ENCODE measurements at places on chromosomes 2 and 18.

GRCh38 chr2:34705551-34706247 lies 1106.6 kb upstream of the FAM98A start:
- no peak for DNase-seq

GRCh38 chr2:16767789-16768476 lies 102.3 kb upstream of the CYRIA start:
- DNase-seq = no peak

DNA sequence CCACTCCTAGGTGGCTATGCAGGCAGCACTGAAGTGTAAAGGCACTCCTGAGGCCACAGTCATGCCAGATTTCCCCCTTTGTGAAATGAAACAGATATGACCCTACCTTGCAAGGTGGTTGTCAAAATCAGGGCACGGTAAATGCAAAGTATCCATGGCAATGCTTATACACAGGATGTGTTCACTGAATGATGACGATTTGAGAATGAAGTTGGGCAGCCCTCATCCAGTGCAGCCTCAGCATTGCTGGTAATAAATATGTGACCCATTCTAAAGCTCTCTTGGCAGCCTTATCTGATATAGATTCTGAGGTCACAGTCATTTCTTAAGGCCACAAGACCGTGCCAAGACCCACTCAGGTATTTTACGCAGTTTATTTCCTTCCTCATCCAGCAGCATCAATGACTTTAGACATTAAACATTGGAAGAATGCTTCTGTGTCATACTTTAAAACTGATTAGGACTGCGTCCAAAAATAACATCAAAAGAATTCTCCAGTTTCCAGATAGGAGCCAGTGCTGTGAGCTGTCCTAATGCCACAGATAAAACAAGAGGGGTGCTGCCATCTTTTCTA lies 125.5 kb upstream of the SERTAD2 start:
- no peak for DNase-seq

DNA sequence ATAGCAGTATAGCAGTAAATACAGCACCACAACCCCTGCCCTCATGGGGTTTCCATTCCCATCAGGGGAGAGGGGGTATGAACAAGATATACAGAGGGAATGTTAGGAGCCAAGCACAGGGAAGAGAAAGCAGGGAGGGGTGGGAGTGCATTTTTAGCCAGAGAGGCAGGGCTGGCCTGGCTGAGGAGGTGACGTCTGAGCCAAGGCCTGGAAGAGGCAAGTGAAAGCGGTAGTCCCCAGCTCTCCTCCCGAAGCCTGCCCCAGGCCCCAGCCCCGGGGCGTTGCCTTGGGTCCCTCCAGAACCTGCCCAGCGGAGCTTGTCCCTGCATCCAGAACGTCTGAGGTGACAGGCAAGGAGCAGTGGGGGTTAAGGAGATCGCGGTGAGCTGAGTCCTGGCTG lies 45.1 kb upstream of the FOSL2 start:
- DNase-seq = no peak

DNA sequence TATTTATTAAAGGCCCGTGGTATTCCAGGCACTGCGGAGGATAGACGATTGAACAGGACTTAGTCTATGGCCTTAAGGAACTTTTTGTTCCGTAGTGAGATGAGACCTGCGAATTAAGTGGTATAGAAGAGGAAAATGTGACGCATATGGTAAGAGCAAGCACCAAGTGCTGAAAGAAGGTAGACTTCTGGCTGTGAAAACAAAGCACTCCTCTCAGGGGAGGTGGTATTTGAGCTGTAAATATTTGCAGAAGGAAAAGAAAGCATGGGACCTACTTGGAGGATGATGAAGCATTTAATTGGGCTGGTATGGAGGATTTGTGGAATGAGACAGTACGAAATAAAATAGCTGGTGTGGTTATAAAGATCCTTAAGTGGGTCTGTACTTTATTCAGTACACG lies 62.5 kb downstream of the GPR39 start:
- no peak for DNase-seq

DNA sequence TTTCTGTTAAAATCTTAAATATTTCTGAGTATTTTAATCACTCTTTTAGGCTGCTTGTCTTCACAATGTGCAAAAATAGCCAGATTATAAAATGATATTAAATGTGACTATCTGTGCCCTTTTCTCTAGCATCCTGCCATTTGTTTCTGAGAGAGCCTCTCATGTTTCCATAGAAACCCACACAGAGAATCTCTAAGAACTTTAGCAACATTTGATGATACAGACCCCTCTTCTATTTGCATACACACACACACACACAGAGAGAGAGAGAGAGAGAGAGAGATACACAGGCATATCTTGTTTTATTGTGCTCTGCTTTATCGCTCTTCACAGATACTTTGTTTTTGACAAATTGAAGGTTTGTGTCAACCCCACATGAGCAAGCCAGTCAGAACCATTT lies 134.5 kb upstream of the DDX18 start:
- DNase-seq = no peak

GRCh38 chr2:177078416-177078815 lies 134.2 kb upstream of the HNRNPA3 start:
- no peak for DNase-seq

DNA sequence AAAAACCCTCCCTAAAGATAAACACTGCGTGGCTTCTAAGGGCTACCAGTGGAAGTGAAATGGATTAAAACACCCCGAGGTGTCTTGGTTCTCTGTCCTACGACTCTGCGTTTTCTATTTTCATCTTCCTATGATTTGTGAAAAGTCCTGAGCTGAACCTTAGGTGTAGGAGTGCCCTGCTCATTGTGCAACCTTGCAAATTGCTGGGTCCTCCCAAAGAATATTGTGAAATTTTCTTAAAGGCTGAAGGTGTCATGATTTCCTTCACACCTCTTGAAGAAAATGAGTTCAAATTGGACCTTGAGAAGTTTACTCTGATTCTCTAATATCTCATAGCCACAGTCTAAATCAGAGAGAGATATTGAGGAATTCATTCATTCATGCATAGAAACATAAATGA lies 1.8 kb upstream of the SLC19A3 start:
- DNase-seq = no peak

- no peak for DNase-seq
Measured at GRCh38 chr2:64177315-64177714, 33.1 kb upstream of the PELI1 start.

GRCh38 chr2:6524691-6525474 lies 340.8 kb downstream of the CMPK2 start:
- no peak for DNase-seq

DNA sequence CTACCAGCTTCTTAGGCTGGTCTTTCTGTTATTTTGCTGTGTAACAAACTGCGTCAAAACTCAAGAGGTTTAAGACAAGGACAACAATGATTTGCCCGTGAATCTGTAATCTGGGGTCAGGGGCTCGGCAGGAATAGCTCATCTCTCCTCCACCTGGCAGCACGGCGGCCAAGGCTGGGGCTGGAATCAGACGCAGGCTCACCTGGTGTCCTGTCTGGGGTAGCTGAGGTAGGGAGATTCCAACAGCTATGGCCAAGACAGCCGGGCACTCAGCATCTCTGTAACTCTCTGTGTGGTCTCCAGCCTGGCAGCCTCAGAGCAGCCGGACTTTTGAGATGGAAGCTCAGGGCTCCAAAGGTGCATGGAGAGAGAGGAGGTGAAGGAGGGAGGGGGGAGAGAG lies 42.3 kb downstream of the DNER start:
- no peak for DNase-seq

DNA sequence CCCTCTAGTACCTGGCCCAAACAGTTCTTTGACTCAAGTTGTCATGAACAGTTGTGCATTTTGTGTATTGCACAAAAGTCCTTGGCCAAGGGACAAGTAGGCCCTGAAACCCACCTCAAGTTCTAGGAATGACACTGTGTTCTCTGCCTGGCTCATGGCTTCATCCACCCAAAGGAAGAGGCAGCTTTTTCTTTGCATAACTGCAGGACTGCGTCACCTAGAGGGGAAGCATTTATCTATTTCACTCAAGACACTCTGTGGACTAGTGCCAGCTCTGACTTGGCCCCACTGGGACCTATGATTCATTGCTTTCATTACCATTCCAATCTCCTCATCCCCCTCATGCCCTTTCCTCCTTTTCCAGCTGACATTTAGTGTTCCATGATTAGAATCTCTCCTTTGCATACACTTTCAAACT lies 119.3 kb upstream of the SIX2 start:
- no peak for DNase-seq

DNA sequence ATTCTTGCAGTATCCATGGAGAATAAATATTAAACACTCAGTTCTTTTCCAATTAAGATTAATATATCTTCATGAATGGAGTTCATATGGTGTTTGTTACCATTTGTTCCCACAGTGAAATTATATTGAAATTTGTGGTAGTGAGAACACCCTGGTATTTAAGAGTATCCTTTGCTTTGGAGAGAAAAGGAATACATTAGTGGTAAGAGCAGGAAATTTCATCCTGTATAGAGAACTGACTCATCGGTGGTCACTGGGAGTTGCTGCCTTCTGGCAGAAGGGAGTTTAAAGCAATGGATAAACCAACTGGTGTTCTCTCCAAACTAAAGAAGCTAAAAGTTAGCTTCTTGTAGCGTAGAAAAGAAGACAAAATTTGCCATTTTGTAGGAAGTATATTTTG lies 107.3 kb downstream of the MYO1B start:
- DNase-seq = no peak

DNA sequence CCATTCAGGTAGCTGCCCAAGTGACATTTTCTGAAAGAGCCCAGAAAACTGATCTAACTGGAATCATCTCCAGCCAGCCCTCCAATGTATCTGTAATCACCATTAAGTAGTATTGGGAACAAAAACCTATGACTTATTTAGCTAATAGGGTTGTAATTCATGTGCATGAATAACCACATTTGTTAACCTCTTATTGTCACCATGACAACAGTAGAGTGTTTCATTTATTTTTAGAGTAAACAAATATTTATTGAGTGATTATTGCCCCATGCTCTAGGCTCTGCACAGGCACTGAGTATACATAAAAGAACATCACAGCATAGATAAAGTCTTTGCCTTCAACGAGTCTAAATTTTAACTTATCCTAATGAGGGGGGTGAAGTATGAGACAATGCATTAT lies 265.4 kb upstream of the UBE2E3 start:
- DNase-seq = peak; percentile 11

GRCh38 chr2:221929259-221929658 lies 357.2 kb upstream of the EPHA4 start:
- no peak for DNase-seq

DNA sequence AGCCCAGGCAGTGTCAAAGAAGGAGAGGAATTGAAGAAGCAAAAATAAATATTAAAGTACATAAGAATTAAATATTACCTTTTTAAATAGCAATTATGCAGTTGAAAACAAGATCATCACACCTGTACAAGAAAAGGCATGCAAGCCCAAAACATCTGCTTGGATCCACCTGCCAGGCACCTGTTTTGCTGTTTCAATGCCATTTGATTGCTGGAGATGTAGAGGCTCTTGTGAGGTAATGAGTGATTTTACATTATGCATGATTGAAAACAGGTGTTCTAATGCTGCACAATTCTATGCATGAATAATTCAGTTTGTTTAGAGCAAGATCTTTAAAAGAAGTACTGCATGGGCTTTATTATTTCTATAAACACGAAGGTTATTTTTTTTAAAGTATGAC lies 700.6 kb upstream of the ZEB2 start:
- DNase-seq = no peak

- no peak for DNase-seq
Measured at GRCh38 chr2:160498137-160498536, 4.5 kb upstream of the RBMS1 start.

Data from NCI-H1092 (cell line).